Dorsolateral prefrontal cortex (tissue), 122 donors: ENCODE measurements at places on chromosomes 7 and 10.

- DNase-seq, result no peak
These were observed 64.4 kb upstream of the NME8 start for GRCh38 chr7:37784015-37784414.

DNA sequence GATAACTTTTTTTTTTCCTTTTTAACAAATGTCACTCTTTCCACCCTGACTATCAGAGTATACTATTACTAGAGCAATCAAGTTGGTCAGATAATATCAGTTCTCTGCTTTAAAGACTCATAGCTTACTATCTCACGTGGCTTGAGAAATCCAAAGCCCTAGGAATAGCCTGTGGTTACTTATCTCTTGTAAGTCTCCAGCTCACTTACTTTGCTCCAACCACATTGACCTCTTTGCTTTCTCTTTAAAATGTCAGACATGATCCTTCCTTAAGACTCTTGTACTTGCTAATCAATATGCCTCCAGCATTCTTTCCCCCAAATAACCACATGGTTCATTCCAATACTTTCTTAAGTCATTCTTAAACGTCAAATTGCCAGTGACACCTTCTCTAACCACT, 1292.2 kb downstream of the REEP3 start:
- no peak for DNase-seq

GRCh38 chr10:117684672-117685211, 142.2 kb downstream of the EMX2 start:
- DNase-seq, result no peak

DNA sequence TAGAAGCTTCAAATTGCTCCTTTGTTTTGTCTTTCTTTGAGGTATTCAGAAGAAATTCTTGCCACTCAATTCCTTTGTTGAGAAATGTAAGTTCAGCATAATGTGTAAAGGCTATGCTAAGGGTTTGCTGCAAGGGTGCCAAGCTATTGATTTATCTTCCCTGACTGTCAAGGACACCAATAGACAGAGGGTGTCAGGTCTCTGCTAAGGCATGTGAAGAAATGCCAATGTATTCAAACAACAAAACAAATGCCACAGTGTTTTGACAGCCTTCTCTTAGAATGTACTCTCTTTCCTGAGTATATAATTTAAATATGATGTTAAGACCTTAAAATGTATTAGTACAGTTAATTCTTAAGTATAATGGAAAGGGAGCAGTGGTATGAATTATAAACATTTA, 62.4 kb downstream of the LRGUK start:
- DNase-seq, result no peak

- no peak for DNase-seq
These were observed 83.5 kb downstream of the GNAT3 start for GRCh38 chr7:80428161-80429054.

DNA sequence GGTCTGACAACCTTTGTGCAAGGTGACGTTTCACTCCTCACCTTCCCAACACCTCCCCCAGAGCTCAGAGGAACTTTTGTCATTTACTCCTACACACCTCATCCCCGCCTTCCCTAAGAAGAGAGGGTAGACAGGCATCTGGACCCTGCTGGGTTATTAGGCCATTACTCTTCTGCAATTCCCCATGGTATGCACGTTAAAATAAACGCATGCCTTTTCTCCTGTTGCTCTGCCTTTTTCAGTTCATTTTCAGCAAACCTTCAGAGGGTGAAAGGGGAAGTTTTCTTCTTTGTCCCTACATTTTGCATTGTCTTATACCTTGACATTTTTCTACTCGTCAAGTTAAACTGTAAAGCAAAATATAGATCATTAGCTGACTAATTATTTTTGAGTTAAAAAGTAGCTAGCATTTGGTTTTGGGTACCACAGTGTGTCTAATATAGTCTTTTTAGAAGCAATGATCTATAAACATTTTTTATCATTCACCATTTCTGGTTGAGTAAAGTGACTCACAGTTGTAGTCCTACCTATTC, 10.5 kb upstream of the EDRF1 start:
- DNase-seq, result no peak

GRCh38 chr7:112293416-112293815, 86.9 kb downstream of the ZNF277 start:
- no peak for DNase-seq

DNA sequence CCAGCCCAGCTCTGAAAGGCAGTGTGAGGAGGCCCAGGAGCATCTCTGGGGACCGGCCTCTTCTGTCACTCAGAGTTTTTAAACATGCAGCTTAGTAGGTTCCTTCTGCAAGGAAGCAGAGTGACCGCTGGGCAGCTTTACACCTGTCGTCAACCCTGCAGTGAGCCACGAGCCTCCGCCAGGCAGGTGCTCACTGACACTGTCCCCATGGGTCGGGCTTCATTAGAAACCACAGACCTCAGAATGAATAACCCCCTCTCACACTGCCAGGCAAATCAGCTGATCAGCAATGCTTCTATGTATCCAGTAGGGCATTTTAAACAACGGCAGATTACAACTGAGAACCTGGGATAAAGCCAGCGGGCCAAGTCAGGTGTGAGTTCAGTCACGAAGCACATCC, 106.1 kb downstream of the MAD1L1 start:
- DNase-seq, result no peak

DNA sequence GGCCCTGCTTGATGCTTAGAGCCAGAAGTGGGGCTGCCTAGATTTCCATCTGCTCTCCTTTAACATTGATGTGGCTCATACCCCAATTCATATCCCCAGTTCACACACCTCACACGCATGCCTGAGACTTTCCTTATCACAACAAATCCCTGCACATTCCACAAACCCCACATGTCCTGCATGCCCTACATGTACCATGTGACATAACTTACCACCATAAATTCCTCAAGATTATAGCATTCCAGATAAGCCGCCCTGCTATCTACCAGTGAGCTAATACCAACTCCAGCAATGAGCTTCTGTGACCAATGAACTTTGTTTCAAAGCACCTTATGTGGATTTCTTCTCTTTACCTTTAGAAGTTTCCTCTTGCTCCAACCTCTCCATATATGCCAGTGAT, 104.7 kb upstream of the RAB11FIP2 start:
- no peak for DNase-seq

DNA sequence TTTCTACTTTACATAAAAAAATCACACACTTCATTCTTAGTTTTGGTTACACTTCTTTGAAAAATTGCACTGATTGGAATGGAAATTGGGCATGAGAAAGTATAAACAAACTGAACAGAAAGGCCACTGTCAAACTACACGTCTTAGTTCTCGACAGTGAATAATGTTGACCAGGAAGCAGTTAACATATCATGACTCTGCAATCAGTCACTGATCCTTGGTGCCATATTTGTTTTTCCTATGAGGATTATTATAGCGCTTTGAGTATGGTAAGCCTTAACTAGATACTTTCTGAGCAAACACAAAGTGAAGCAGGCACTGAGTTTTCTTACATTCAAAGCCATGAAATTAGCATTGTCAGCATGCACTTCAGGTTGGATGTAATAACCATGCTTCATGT, 495.1 kb upstream of the ANKRD30A start:
- DNase-seq, result no peak

GRCh38 chr10:71774916-71775702, 1.8 kb upstream of the VSIR start:
- no peak for DNase-seq

- no peak for DNase-seq
These were observed 224.8 kb upstream of the LYZL1 start for GRCh38 chr10:29063806-29064644.

DNA sequence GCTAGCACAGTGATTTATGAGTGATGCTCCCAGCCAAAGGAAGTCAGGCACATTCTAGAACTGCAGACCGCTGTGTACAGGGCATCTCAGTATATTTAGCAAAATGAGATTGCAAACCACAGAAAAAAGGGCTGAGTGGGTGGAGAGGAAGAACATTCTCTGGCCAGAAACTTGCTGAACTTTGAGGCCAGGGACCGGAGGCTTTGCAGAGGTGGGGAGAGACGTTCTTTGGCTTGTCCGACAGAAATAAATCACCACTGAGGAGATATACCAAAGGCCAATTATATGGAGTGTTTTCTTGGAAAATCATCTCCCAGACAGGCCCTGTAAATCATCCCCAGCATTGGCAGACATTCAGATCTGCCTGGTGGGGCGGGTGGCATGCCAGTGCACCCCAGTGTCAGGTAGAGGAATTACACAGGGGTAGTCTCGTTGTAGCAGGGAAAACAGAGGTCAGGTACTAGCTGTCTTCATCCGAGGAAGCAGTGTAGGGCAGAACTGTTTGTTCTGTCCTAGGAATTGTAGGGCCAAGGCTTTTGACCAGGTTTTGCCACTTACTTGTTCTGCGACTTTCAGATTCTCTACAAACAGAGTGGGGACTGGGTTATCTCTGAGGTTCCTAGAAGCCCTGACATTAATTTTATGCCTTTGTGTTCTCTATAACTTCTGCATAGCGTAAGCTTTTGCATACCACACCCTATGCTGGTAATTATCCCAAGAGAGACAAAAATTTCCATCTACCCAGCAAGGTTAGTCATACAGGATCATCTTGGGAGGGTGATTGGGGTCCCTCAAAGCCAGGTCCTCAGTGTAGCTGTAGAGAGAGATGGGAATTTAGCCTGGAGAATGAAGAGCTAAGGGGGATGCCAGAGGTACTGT, 655.6 kb downstream of the LRMDA start:
- DNase-seq, result no peak

DNA sequence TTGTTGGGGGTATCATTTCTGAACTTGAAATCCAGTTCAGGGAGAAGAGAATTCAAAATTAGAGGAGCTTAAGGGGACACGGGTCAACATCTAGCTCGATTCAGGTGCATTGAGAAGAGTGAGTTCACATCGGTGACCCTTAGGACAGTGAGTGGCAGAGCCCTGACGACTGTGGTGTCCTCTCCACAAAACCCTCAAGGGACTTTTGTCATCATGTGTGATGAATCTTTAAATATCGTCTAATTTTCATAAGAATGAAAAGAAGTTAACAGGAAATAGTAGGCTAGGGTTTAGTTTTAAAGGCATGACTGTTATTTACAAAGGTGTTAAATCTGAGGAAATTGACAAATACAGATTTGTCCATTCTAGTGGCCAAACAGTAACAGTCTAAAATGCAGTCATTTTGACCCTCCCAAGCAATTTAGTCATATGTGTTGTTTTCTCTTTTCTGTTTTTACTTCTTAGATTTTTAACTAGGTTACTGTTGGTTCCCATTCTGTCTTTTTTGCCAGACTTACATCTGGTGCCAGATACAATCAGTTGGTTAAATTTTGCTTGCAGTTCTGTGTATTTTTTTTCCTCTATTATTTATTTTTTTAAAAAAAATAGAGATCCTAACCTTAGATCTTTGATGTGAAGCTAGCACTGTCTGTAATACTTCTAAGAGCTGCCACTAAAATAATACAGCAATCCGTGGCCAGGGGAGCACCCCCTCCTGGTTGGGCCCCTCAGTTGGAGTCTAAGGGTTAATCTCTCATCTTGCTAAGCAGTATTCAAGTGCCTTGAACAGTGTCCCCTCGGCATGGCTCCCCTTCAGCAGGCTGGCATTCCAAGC, 34.9 kb upstream of the SH2B2 start:
- no peak for DNase-seq

DNA sequence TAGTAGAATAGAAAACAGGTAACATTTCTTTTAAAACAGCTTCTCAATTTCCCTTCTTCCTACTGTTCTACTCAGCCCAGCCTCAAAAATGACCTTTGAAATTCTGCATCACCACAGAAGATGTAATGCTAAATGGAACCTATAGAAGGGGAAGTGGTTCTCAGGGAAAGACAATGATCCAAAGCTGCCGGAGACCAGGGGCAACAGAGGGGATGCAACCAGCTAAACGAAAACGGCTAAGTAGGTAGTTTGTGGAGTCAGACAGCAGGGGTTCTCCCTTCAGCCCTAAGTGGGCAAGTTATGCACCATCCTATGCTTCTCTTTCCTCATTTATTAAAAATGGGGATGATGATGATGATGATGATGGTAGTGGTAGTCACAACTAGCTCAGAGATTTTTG, 214.3 kb downstream of the ELMO1 start:
- DNase-seq, result no peak
